ENCODE measurements at places on chromosomes 7 and 10.

GRCh38 chr10:46525824-46526681, 30.4 kb downstream of the GPRIN2 start:
- peak; percentile 2 for DNase-seq
- no peak overlapping the region for H3K4me3 ChIP-seq
- no peaks in the 10 kb centered on the region for H3K27me3 ChIP-seq
- H3K4me1 ChIP-seq: no peaks in the 10 kb centered on the region

DNA sequence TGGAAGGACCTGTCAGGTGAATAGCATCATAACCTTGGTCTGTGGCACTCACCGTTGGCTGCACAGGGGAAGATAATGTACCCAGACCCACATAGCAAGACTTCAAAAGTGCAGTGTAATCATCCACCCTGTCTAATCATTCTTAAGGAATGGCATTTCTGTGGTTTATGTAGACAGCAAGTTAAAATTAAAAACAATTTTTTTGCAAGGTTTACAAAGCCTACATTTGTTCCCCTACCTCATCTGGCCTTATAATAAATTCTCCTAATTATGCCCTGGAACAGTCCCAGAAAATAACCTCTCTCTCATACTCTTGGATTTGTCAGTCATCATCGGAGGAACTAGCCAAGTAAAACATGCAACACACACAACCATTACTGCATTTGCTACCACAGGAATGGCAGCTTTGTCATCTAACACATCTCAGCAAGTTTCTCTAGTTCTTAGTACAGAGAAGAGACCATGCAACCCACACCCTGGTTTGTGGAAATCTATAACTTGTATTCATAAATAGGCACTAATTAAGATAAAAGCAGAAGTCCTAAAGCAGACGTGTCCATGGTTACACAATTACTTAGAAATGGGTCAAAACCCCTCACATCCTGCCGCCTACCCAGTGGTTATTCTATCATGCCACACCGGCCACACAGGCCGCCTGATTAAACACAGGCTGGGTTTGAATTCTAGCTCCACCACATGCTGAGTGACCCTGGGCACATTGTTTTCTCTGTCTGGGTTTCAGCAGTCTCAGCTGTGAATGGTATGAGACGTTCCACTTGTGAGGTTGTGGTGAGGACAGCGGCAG, 19.1 kb downstream of the ABLIM1 start:
- no peak for DNase-seq
- H3K4me3 ChIP-seq: no peak overlapping the region
- peaks cover 6% of the 10 kb centered on the region for H3K27me3 ChIP-seq

DNA sequence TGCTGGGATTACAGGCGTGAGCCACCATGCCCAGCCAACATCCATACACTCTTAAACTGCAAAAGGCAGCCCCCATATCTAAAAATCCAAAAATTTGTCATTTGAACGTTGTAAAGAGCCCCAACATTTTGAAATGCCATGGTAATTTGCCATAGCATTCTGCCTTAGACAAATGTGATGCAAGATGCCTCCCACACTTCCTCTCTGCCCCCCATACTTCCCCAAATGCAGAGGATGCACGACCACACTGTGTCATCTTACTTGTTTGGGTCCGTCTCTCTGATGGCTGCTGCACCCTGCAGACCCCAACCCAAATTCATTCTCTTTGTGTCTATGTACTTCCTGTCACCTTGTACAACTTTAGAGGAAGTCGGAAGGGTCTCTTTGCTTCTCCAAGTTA, 1125.6 kb upstream of the AUTS2 start:
- H3K27ac ChIP-seq: no peak overlapping the region
- no peaks in the 10 kb centered on the region for H3K36me3 ChIP-seq
- H3K27me3 ChIP-seq: no peaks in the 10 kb centered on the region
- no peak for DNase-seq

DNA sequence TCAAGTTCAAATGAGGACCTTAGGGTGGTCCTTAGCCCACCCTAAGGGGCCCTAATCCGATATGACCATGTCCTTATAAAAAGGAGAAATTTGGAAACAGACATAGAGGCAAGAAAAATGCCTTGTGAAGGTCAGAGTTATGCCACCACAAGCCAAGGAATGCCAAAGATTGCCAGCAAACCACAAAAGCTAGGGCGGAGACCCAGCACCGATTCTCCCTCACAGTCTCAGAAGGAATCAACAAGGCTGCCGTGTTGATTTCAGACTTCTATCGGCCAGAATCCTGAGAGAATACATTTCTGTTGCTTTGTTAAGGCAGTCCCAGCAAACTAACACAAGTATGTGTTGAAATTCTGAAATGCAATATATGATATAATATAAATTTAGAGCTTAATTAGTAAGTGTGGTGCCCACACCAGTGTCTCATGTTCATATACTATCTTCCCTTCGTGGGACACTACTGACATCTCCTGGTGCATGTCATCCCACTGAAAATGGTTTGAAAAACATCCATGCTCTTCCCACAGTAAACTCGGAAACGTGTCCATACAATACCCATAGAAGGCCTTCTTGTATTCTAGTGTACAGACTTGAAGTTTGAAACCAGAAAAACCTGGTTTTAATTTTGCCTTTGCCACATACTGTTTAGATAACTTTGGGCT, 349.0 kb downstream of the TNS3 start:
- no peaks in the 10 kb centered on the region for H3K36me3 ChIP-seq
- H3K4me1 ChIP-seq: no peaks in the 10 kb centered on the region
- no peaks in the 10 kb centered on the region for H3K27me3 ChIP-seq
- H3K4me3 ChIP-seq: no peak overlapping the region
- no peak overlapping the region for H3K27ac ChIP-seq

DNA sequence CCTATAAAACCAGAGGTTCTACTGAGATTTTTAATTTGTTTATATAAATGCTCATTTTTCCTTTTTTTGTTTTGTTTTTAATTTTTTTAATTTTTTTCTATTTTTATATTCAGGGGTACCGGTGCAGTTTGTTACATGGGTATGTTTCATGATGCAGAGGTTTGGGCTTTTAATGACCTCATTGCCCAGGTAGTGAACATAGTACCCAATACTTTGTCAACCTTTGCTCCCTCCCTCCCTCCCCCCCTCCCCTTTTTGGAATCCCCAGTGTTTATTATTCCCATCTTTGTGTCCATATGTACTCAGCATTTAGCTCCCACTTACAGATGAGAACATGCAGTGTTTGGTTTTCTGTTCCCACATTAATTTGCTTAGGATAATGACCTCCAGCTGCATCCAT, 94.4 kb upstream of the NEBL start:
- no peak overlapping the region for H3K27ac ChIP-seq
- no peaks in the 10 kb centered on the region for H3K4me1 ChIP-seq

GRCh38 chr7:69912846-69913245, 314.6 kb downstream of the AUTS2 start:
- H3K36me3 ChIP-seq: no peaks in the 10 kb centered on the region
- no peak overlapping the region for H3K27ac ChIP-seq
- no peak overlapping the region for H3K4me3 ChIP-seq
- DNase-seq: no peak
- H3K27me3 ChIP-seq: no peaks in the 10 kb centered on the region
- no peaks in the 10 kb centered on the region for H3K4me1 ChIP-seq

GRCh38 chr10:43252783-43253341, 14.0 kb downstream of the RASGEF1A start:
- no peak overlapping the region for H3K27ac ChIP-seq
- H3K27me3 ChIP-seq: peaks cover 1% of the 10 kb centered on the region
- no peak overlapping the region for H3K4me3 ChIP-seq
- peaks cover 8% of the 10 kb centered on the region for H3K4me1 ChIP-seq
- DNase-seq: no peak

DNA sequence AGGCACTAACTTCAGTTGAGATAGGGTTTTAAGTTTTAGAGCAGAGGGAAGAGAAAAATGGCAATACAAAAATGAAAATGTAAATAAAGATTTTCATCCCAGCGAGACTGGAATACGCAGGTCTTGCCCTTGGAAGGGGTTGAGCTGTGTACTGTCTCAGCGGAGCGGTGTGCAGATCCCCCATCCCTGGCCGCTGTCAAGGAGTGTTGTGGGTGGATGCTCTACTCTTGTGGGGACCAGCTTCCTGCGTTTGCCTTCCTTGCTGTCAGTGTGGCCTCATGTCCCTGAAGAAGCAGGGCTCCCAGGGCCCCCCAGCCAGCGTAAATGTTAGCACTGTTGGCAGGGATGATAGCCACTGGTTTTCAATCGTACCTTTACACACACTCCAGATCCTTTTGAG, 249.7 kb upstream of the PITRM1 start:
- no peak for DNase-seq
- peaks cover 8% of the 10 kb centered on the region for H3K27me3 ChIP-seq
- no peak overlapping the region for H3K27ac ChIP-seq

- H3K4me1 ChIP-seq: no peaks in the 10 kb centered on the region
- H3K36me3 ChIP-seq: peaks cover 17% of the 10 kb centered on the region
- H3K27me3 ChIP-seq: no peaks in the 10 kb centered on the region
Measured at GRCh38 chr7:88153378-88153777, 66.5 kb downstream of the SRI start.

DNA sequence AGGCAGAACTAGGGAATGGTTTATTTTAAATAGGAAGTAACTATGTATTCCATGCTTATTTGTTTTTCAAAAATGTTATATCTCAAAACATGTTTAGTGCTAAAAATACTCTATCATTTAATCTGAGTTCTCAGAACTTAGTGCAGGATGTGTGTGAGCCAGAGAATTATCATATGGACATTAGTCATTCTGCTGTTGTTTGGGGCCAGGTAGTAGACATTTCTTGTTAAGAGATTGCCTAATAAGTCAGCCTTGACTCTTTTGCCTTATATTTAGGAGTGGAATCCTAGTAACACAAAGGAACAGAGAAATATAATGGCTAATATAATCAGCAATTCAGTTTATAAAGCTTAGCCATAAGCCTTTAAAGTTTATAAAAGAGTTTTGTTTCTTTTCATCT, 149.8 kb downstream of the CCSER2 start:
- H3K4me3 ChIP-seq: no peak overlapping the region
- H3K27ac ChIP-seq: no peak overlapping the region
- H3K36me3 ChIP-seq: peaks cover 23% of the 10 kb centered on the region
- H3K27me3 ChIP-seq: no peaks in the 10 kb centered on the region
- DNase-seq: no peak
- peaks cover 2% of the 10 kb centered on the region for H3K4me1 ChIP-seq

DNA sequence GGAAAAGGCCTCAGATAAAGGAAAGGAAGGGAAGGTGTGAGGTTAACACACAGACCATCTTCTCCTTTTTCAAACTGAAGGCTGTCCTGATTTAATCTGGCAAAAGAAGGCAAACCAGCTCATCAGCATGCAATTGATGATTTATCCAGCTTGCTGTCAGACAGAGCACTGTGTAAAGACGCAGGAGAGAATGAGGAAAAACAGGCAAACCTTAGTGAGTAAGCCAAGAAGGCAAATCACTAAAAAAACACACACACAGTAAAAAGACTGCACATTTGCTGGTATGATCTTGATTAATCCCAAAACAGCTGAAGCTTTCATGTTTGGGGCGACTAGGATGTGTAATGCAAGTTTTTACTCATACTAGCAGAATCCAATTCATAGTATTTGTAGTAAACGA, 65.8 kb upstream of the SKAP2 start:
- no peaks in the 10 kb centered on the region for H3K36me3 ChIP-seq
- no peaks in the 10 kb centered on the region for H3K4me1 ChIP-seq
- H3K27me3 ChIP-seq: peaks cover 20% of the 10 kb centered on the region
- H3K27ac ChIP-seq: no peak overlapping the region
- no peak for DNase-seq
- no peak overlapping the region for H3K4me3 ChIP-seq

DNA sequence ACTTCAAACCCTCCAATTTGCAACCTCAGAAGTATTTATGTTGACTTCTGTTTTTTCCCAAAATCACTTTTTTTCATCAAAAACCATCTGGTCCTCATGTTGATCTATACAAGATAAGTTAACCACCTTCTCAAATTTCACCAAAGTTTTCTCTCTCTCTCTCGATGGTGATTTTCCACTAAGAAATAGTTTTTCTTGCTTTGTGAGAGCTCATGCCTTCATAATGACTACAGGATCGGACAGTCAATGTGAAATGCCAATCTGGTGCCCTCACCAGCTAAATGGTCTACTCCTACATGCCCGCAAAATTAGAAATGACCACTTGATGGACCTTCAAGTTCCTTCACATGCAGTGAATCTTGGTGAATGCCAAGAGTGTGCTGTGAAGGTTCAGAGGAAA, 40.4 kb downstream of the CNNM1 start:
- H3K4me1 ChIP-seq: peaks cover 7% of the 10 kb centered on the region
- no peak overlapping the region for H3K27ac ChIP-seq
- H3K36me3 ChIP-seq: no peaks in the 10 kb centered on the region
- H3K27me3 ChIP-seq: peaks cover 42% of the 10 kb centered on the region
- no peak for DNase-seq

- peaks cover 48% of the 10 kb centered on the region for H3K4me1 ChIP-seq
- H3K27ac ChIP-seq: peak overlapping the region; percentile 54
- H3K27me3 ChIP-seq: no peaks in the 10 kb centered on the region
- no peak overlapping the region for H3K4me3 ChIP-seq
Measured at GRCh38 chr10:124640538-124641231, 103.5 kb downstream of the FAM53B start.

DNA sequence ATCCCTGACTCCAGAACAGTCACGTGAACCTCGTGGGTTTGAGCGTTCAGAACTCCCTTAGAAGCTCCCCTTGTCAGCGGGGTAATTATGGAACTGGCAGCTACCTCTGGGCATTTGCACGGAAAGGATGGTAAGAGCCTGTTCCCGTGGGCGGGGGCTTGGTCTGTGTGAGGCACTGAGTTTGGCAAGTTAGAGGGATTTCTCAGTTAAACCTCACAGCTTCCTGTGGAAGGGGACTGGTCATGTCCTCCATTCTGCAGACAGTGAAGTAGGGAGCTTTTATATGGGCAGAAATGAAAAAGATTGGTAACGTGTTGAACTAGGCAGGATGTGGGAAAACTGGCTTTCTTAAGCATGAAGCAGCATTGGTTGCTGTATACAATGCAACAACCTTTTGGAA, 16.0 kb downstream of the PALD1 start:
- no peak overlapping the region for H3K27ac ChIP-seq
- H3K36me3 ChIP-seq: no peaks in the 10 kb centered on the region
- H3K4me1 ChIP-seq: peaks cover 15% of the 10 kb centered on the region

DNA sequence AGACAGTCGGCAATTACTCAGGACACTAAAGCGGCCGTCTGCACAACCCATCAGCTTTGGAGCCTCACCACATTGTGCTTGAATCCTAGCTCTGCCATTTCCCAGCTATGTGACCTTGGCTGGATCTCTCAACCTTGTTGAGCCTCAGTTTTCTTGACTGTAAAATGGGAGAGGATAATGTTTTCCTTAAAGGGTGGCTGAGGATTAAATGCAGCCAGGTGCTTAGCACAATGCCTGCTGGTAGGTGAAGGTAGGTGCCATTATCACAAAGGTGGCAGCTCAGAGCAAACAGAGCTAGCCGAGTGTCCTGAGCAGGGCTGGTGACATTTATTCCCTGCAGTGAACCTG, 508.5 kb upstream of the ZMIZ1 start:
- no peaks in the 10 kb centered on the region for H3K36me3 ChIP-seq
- H3K27me3 ChIP-seq: peaks cover 5% of the 10 kb centered on the region
- H3K27ac ChIP-seq: no peak overlapping the region
- H3K4me1 ChIP-seq: no peaks in the 10 kb centered on the region
- DNase-seq: no peak
- H3K4me3 ChIP-seq: no peak overlapping the region
